Stimulated activated CD4-positive, alpha-beta T cell treated with anti-CD3 and anti-CD28 coated beads, Interleukin-12 subunit alpha, Interleukin-12 subunit beta, amount 100 ng/mL, for 24 hours (primary cell): ENCODE measurements at places on chromosomes 11 and 22.

GRCh38 chr11:125987066-125987641 is 41.3 kb downstream of the VSIG10L2 start:
- DNase-seq = no peak

DNA sequence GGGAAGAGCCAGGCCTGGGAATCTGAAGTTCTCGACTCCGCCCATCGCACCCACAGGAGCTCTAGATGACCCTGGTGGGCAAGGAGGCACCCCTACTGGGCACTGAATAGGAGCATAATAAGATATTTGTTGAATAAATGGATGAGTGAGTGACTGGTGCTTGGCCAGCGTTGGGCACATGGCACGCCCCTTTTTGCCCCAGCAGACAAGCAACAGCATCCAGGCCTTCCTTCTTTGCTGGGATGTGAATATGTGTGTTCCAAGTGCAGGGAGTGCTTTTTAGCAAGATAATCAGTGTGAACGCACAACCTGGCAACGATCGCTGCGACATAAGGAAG is 443 bp upstream of the CELF1 start:
- DNase-seq = no peak

- DNase-seq = no peak
These were observed 23.8 kb downstream of the MICAL3 start for GRCh38 chr22:18000441-18001039.

DNA sequence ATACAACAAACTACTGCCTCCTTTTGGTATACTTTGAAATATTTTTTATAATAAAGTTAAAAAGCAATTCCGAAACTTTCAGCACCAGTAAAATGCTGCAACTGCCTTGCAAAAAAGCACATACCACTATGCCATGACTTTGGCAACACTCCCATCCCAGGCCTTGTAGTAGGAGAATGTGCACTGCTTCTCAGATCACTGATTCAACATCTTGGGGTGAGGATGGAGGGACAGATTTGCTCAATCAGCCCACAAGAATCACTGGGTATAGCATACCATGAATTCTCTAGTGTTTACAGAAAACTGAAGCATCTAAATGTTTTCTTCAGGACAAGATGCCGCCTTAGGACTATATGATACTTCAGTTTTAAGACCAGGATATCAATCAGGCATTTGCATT is 14.9 kb downstream of the EIF4ENIF1 start:
- DNase-seq = no peak

- DNase-seq = no peak
These were observed 80.0 kb upstream of the CLPB start for GRCh38 chr11:72514331-72514730.

- peak; percentile 42 for DNase-seq
These were observed 6.3 kb upstream of the KCNJ5 start for GRCh38 chr11:128884703-128885338.
